HTR-8/SVneo (cell line): ENCODE measurements at places on chromosomes 7 and 10.
A peak's percentile ranks its signal among the peaks of the same experiment; 100 is the strongest.

DNA sequence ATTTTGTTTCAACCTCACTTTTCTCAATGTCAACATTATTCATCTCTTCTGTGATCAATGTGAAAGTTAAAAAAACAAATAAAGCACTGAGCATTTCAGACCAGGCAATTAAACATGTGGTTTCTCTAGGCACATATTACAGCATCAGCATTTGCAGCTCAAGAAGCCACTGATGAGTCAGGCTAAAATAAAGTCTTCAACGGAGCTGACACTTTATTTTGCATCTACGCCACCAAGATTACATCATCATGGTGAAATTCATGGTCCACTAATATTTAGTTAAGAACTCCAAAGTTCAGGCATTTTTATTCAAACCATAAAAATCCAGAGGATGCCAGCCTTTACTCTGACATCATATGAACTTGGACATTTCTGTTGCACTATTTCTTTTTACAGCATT is 33.0 kb downstream of the MAGI2 start:
- peak; percentile 2 for DNase-seq

DNA sequence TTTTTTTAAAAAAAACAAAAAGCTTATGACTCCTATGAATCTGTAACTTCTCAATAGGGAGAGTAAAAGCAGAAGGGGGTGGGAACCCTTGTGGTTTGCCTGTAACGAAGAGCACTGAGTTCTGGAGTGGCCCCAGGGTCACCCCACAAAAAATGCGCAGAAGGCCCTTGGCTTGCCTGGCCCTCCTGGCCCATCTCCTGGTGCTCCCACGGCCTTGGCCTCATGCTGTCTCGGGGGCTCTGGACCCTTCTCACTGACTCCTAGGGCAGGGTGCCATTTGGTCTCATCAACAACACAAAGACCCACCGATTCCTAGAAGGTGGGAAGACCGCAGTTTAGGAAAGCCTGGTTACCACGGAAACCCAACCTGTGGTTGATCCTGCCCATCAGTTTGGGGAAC is 40.8 kb downstream of the ZNF467 start:
- no peak for DNase-seq

GRCh38 chr10:23362069-23362830 is 17.7 kb upstream of the C10orf67 start:
- DNase-seq = no peak

- DNase-seq = no peak
These were observed 6.8 kb downstream of the FFAR4 start for GRCh38 chr10:93573051-93573909.

DNA sequence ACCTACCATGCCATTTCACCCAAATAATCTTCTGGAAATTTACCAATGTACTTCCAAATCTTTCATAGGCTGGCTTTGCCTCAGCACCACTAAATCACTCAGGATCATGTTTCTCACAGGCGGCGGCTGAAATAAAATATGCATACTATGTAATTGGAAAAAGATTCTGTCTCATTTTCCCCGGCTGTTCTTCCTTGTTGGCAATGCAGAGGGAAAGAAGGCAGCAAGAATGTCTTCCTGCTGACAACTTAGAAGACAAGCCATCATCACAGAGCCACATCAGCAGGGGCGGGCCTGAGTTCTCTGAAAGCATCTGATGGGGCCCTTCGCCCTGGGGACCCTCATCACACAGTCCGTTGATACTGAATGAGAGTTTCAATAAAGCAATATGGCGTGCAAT is 39.2 kb upstream of the COL1A2 start:
- no peak for DNase-seq

GRCh38 chr10:91944880-91945630 is 21.5 kb downstream of the BTAF1 start:
- no peak for DNase-seq
